ENCODE measurements at places on chromosomes 16 and 17. TPM values are rescaled to one million over a fixed set of nuclear protein-coding genes. Genes with fewer than 3 reads are reported as not detected.

Gene SLC9A5
- 0.27 TPM for total RNA-seq

Gene KCNJ12
- 1.9 TPM for total RNA-seq

Gene HEATR3
- total RNA-seq: 14.3 TPM

Gene NPTX1
- 1.2 TPM for total RNA-seq

Gene ASPHD1
- total RNA-seq: 0.42 TPM

Gene CCL4
- 4.7 TPM for total RNA-seq

Gene SCIMP
- 1.9 TPM for total RNA-seq

Gene CAVIN1
- total RNA-seq: 1,266 TPM

Gene PYDC1
- total RNA-seq: 0.93 TPM

Gene C16orf96
- not detected for total RNA-seq

Gene WFIKKN2
- total RNA-seq: 0.16 TPM

Gene C17orf113
- total RNA-seq: 0.27 TPM

Gene TERB1
- total RNA-seq: not detected

Gene CMC2
- total RNA-seq: 13.7 TPM

Gene TP53TG3C
- total RNA-seq: not detected

Gene NPIPA3
- total RNA-seq: 1.3 TPM

Gene KRTAP17-1
- total RNA-seq: not detected

Gene HBQ1
- total RNA-seq: not detected

Gene MT1A
- total RNA-seq: not detected

Gene KREMEN2
- total RNA-seq: not detected

Gene IRF8
- total RNA-seq: 13.7 TPM

Gene KRTAP9-8
- not detected for total RNA-seq

Gene KRT33B
- not detected for total RNA-seq

Gene CLEC3A
- total RNA-seq: not detected

Gene CRHR1
- 0.54 TPM for total RNA-seq

Gene CHP2
- not detected for total RNA-seq

Gene CORO7
- total RNA-seq: 38.9 TPM

Gene DBNDD1
- 4.1 TPM for total RNA-seq

Gene KRT39
- total RNA-seq: not detected

Gene IRX5
- 0.40 TPM for total RNA-seq

Gene SMIM22
- total RNA-seq: not detected

Gene TEKT3
- not detected for total RNA-seq

Gene SEZ6
- not detected for total RNA-seq

Gene CTRB2
- not detected for total RNA-seq

Gene OR1F1
- total RNA-seq: not detected

Gene KRT24
- not detected for total RNA-seq

Gene CDH16
- not detected for total RNA-seq

Gene CTRB1
- not detected for total RNA-seq

Gene FADS6
- total RNA-seq: not detected

Gene GNGT2
- total RNA-seq: not detected

Gene SLC16A6
- 0.27 TPM for total RNA-seq

Gene SMARCD2
- total RNA-seq: 142 TPM

Gene KRT12
- not detected for total RNA-seq

Gene ENPP7
- not detected for total RNA-seq

Gene ACAP1
- total RNA-seq: 2.0 TPM

Gene TNFRSF13B
- total RNA-seq: not detected

Gene KRT25
- not detected for total RNA-seq

Gene GNAO1
- total RNA-seq: 21.0 TPM

Gene SRL
- 1.2 TPM for total RNA-seq

Gene SHISA9
- total RNA-seq: 1.3 TPM

Gene LLGL2
- total RNA-seq: 2.3 TPM

Gene ZG16
- not detected for total RNA-seq

Gene SLC35G6
- not detected for total RNA-seq

Gene HCRT
- not detected for total RNA-seq

Gene TBX21
- 1.1 TPM for total RNA-seq
